ENCODE measurements at places on chromosomes 7 and 10.

DNA sequence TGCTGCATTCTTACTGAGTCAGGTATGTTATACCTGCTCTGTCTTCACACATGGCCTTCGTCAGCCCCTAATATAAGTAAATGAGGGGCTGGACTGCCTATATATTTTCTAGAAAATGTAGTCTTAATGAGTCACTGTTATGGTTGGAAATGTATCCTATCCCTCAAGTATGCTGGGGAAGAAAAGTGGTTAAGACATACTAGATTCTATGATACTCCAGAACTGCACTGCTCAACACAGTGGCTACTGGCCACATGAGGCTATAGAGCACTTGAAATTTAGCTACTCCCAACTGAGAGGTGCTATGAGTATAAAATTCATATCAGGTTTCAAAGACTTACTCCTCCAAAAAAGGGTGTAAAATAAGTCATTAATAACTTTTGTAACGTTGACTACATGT, 104.3 kb upstream of the STEAP1B start:
- no peak for DNase-seq

GRCh38 chr10:119116326-119116951, 12.5 kb downstream of the DENND10 start:
- DNase-seq = no peak

- DNase-seq = no peak
Observed at GRCh38 chr10:49508654-49509053, 30.3 kb downstream of the ERCC6 start.

GRCh38 chr10:43868952-43869351, 220.3 kb upstream of the ZNF32 start:
- no peak for DNase-seq

DNA sequence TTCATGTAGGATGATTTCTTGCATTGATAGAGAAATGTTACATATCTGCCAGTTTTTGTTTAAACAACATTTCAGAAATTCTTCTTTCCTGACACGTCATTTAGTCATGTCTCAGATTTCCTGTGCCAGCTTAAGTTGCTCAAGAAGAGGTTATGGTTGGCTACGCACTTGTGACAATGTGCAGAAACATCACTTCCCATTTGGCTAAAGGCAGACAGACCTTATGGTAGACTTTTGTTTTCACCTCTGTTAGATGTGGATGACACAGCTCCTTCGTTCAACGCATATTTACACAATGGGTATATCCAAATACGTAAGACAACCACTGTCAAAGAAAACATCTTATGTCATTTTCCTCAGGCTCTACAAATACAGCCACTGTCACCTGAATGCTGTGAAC, 125.8 kb downstream of the DOCK4 start:
- DNase-seq = no peak

DNA sequence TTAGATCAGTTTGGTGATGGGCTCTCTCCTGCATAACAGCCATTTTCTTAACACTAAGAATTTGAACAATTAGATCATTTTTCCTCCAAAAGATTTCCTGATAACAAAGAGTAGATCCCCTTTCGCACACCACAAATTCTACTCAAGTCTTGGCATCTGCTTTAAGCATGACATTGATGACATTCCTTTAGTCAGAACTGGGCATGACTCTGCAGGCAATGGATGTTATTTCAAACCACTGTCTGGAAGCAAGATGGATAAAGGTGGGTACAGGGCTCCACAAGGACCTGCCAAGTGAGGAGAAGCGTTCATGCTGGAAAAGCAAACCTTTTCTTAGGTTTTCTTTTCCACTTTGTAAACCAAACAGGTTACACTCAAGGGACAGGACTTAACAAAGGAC, 123.5 kb downstream of the GLCCI1 start:
- no peak for DNase-seq

DNA sequence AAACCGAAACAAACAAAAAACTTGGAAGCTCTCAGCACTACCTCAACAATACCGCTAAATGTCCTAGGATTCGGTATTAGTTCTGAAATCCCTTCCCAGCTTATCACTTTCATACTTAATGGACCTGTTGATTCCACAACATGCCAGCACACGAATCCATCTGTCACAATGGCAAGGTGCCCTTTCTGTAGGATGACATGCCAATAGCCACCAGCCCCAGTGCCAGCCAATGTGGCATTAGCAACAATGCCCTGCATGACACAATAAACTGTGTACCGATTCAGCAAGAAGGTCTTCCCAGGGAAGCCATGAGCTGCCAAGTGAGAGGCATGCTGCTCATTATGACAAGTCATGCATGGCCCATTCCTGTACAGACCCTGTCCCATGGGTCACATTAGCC, 35.6 kb upstream of the CHCHD3 start:
- no peak for DNase-seq

DNA sequence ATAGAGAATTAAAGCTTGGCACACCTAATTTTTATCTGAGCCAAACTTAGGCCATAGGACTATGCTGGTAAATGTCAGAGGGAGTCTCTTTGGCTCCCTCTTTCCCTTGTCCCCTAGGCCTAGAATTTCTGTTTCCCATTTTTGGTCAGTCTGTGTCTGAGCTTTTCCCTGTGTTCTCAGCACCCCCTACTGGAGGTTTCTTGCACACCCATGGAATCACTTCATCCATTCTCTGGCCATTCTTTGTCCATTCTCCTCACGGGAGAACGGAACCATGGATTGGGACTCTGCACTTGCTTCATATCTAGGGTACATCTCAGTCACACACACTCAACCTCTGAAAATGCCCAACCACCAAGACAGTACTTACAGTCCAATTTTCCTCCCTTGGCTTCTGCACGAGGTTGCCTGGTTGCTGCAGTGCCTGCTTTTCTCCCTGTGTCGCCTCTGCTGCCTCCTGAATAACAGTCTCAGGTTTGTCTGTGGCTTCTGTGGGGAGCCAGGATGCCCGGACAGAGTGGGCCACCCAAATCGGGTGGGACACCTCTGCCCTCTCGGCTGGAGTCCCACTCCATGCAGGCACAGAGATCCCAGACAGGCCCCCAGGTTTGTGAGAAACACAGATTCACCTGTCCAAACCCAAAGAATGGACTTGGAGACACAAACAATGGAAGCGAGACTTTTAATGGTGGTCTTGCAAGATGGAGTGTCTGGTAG, 35.1 kb upstream of the DNAH11 start:
- DNase-seq = no peak

DNA sequence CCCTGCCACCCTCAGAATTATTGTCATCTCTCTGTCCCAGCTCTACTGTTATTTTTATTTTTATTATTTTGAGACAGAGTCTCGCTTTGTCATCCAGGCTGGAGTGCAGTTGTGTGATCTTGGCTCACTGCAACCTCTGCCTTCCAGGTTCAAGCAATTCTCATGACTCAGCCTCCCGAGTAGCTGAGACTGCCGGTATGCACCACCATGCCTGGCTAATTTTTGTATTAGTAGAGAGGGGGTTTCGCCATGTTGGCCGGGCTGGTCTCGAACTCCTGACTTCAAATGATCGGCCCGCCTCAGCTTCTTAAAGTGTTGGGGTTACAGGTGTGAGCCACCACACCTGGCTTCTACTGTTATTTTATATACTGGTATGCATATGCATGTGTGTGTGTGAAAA, 11.0 kb downstream of the CALHM2 start:
- DNase-seq = no peak

DNA sequence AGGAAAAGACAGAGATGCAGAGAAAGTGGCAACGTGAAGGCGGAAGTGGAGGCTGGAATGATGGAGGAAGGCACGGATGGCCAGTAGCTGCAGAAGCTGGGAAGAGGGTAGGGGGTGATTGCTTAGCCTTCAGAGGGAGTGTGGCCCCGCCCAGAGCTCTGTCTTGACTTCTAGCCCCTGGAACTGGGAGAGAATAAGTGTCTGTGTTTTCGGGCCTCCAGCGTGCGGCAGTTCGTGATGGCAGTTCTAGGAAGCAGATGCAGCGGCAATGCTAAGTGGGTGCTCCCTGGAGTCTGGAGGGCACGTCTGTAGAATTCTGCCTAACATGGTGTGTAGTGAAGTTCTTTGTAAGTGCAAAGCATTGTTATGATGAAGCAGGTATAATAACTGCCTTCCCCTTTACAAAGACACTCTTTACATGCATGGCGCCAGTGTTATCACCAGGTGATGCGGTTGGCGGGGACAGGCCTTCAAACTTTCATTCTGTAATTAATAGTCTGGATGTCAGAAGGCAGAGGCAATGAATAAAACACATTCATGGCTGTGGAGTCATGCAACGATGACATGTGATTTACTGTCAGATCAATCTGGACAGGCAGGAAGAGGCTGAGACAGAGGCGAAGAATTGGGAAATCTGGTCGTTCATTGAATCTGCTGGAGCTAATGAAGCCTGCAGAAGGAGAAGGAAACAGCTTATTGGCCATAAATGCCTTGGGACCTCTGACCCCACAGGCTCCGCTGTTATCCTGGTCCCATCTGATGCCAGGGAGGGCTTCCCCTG, 228.6 kb downstream of the GLRX3 start:
- no peak for DNase-seq

GRCh38 chr10:76883596-76883995, 754.0 kb downstream of the KCNMA1 start:
- DNase-seq = no peak

GRCh38 chr10:99389729-99390480, 40.5 kb downstream of the GOT1 start:
- no peak for DNase-seq

DNA sequence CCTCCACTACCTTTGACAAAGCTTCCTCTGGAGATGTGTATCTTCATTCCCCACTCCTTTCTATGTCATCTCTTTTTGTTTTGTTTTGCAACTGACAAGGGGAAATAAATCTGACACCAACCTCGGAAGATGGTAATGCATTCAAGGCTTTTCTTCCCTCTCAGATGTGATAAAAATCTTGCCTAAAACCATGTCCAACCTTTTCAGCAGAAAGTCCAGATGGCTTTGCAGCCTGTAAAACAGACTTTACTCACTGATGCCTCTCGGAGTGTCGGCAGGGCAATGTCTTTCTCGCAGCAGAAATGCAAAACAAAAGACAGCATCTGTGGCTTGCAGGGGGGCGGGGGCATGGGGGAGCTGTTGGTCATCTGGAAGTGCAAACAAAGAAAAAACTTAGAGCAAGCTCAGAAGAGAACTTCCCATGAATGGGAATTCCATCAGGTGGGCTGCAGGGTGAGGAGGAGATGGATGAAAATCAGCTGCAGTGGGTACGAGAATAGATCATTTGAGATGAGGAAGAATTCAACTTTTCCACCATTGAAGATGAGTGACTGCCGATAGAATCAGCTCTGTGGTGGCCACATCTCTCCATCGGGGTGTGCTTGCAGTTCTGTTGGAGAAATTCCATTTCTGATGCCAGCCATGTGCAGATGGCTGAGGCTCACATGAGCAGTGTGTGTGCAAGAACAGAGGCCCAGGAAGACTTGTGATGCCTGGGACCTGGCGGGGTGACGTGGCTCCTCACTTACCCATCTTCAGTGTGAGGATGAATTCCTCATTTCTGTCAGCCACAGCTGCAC, 237.7 kb downstream of the WDR37 start:
- DNase-seq = no peak

DNA sequence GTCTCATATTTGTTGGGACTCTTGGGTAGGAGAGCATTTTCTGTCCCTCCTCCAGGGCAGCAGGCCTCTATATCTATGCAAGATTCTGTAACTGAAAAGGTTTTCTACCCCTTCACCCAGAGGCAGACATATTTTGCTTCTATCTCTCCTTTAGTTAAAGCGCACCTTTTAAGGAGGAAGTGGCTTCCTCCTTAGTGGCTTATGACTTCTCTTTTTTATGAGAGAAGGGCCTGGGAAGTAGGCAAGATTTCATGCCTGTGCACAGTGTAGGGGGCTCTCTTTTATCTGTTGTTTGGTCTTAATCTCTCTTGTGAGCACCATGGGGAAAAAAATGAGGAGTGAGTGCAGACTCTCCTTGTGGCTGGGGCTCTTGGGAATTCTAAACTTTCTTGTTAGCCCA, 122.1 kb downstream of the LRMDA start:
- DNase-seq = no peak

DNA sequence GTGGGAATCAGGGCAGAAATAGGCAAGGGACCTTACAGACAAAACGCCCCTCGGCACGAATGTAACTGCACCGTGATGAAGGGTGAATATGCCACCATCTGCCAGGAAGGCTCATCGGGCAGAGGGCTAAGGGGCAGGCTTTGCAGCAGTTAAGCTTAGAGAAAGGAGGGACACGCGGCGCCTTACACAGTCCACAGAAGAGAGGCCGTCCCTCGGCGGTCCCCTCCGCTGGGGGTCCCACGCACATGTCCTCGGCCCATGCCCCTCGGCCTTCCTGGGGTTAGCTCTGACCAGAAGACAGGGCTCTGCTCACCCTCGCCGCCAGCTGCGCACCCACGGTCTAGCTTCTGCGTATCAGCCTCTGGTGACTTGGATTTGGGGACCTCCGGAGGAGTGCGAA, 141.1 kb downstream of the DYNC2I1 start:
- DNase-seq = no peak

DNA sequence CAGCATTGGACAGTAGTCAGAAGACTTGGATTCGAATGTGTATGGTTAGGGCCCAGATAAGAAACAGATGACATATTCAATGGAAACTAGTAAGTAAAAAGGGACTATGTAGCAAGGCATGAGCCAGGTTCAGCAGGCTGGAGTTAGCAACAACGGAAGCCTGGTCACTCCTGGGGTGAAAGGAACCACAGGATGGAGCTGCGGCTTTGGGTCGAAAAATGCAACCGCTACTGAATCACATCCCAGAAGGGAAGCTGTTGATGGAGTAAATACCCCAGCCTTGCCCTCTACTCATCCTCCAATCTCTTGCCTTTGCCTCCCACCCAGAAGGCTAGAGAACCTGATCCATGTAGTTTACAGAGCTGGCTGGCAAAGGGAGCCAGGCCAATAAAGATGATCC, 37.5 kb upstream of the EGR2 start:
- peak; percentile 81 for DNase-seq

- DNase-seq = no peak
Observed at GRCh38 chr7:139526578-139527544, 3.4 kb downstream of the CLEC2L start.
